Thymus (tissue), 14 donors: ENCODE measurements at places on chromosomes 7 and 10. TPM values are rescaled to one million over a fixed set of nuclear protein-coding genes. Genes with fewer than 3 reads are reported as not detected.

Gene ARHGEF5
- polyA plus RNA-seq: 5.6 TPM

GRCh38 chr7:74514131-74514591 lies 60.5 kb downstream of the GTF2IRD1 start:
- no peak for DNase-seq

Gene PTPRN2
- 1.9 TPM for polyA plus RNA-seq

Gene CSTF2T
- polyA plus RNA-seq: 23.9 TPM

- no peak for DNase-seq
Observed at GRCh38 chr10:22271786-22272185, 44.4 kb upstream of the COMMD3 start.

- no peak for DNase-seq
Observed at GRCh38 chr7:125847055-125847454, 917.4 kb upstream of the POT1 start.

DNA sequence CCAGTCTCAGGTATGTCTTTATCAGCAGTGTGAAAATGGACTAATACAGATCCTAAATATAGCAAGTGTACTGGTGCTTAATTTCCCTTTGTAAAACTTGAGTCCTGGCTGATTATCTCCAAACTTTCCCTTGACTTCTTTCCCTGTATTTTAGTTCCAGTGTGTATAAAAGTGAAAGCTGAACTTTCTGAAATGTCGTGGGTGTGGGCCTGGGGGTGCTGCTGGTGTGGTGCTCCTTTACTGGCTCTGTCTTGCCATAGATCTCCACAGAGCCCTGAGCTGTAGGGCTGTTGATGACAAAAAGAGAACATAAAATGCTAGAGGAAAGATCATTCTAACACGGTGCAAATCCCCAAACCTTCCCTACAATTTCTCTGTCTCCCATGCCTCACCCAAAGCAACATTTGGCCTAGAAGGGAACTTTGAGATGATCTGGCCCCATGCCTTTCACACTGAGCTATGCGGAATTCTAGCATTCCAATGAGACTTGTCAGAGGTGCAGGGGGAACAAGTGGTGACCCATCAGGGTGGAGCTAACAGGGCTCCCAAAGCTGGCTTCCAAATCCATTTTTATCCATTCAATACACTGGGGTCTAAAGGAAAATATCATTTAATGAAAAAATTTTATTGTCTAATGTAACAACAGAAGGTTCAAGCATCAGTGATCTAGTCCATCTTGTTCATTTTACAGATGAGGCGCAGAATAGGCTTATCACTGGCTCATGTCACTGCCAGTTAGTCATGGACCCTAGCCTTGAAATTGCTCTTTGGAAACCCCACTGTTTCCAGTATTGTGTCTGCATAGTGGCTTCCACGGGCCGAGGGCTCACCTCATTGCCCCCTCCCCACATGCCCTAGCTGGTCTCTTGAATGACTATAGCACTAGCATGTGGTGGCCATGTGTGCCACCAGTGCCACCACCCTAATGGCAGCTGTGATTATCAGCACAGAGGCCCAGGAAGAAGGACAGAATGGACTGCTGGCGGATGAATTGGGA lies 1000.9 kb downstream of the LRMDA start:
- DNase-seq: no peak

GRCh38 chr10:24279166-24279565 lies 70.2 kb downstream of the KIAA1217 start:
- DNase-seq: no peak

DNA sequence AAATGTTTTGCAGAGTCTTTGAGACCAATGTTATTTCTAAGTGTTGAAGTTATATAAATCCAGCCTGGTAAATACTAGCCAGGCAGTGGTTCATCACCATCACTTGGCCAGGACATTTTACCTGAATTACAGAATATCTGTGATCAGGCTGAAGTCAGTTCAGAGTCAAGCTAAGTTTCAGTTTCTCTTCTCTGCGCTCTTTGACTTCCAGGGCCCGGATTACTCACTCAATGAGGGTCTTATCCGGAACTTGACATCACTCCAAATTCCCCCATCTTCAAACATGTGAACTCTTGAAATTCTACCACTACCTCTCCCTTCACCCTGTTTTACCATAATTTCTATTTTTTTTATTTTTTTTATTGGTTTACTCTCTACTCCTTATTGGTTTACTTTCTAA lies 36.6 kb upstream of the CCAR1 start:
- no peak for DNase-seq

Gene CYTH3
- polyA plus RNA-seq: 6.3 TPM

DNA sequence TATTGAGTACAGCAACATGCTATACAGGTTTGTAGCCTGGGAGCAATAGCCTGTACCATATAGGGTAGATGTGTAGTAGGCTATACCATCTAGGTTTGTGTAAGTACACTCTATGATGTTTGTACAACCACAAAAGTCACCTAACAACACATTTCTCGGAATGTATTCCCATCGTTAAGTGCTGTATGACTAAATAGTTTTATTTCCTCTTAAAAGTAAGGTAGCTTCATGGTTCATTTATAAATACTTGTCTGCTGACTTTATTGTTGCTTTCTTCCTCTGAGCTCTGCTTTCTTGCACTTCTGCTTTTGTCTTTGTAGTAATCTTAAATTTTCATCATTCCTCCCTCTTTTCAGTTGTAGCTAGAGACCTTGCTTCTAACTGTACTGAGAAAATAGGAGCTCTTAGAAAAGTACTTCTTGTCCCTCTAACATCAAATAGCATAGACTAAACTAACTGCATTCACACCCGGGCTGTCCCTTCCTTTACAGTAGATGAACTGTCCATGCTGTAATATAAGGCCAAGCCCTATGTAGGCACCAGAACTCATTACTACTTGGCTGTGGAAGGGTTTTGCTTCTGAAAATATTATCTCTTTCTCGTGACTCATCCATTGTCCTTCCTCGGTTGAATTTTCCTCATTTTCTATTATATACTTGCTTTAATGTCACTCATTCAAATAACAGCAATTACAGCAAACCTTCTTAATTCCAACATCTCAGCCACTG lies 55.4 kb upstream of the FAM3C start:
- no peak for DNase-seq

Gene SPDYE8
- 0.07 TPM for polyA plus RNA-seq

Gene TRPV5
- 0.02 TPM for polyA plus RNA-seq

Gene SPDYE2
- polyA plus RNA-seq: 0.05 TPM

Gene GPC2
- polyA plus RNA-seq: 8.5 TPM

Gene TLX1
- polyA plus RNA-seq: 0.27 TPM

DNA sequence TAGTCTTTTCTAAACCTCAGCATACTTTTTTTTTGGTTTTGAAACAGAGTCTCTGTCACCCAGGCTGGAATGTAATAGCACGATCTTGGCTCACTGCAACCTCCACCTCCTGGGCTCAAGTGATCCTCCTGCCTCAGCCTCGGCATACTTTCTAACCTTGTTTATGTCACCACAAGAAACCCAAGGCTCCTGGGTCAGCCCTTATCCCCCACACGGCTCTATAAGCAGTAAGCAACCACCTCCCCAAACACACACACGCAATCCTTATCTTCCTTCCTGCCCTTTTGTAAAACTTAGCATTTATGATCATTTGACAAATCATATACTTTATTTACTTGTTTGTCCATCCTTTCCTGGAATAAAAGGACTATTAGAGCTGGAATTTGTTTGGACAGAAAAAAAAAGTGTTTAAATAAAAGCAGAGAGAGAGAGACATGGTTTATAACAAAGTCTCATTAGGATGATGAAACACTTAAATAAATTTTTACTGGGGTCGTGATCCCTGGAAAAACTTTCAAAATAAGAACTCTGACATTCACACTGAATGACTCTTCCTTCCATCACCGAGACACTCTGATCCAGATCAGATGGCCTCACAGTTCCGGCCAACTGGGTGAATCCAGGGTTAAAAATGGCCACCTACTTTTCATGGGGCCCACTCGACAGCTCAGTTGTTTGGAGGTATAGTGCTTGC lies 72.7 kb upstream of the PIK3CG start:
- no peak for DNase-seq

DNA sequence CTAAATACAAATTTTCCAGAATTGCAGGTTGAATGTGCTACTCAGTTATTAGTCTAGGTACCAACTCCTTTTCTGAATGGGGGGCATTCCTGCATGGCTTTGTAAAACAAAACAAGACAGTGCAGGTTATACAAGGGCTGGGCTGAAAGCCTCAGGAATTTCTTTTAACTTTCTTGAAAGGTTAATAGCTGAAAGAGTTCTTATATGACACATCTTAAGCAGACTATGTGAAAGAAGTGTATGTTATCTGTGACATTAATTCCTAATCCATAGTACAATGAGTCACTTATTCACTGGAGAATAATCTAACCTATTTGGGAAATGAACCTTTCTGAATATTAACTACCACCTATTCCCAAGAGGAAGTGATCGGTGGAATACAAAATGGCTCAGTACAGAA lies 115.6 kb upstream of the FAM133B start:
- no peak for DNase-seq

DNA sequence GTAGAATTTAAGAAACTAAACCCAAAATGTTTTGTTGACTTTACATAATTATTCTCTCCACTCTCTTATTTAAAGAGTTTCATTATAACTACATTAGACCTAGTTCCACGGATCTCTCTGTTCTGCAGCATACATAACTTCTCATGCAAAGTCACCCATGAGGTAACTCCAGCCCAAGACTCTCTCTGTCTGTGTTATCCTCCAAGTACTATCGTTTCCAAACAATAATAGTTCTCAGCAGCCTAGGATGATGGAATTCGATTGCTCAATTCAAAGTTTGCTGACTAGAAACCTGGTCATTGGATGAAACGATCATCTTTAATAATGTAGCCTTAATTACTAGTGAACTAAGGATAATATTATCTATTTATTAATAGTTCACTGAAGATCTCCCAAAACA lies 203.1 kb upstream of the PTN start:
- no peak for DNase-seq

Gene CLCN1
- 0.57 TPM for polyA plus RNA-seq

Gene CALY
- polyA plus RNA-seq: 0.21 TPM

DNA sequence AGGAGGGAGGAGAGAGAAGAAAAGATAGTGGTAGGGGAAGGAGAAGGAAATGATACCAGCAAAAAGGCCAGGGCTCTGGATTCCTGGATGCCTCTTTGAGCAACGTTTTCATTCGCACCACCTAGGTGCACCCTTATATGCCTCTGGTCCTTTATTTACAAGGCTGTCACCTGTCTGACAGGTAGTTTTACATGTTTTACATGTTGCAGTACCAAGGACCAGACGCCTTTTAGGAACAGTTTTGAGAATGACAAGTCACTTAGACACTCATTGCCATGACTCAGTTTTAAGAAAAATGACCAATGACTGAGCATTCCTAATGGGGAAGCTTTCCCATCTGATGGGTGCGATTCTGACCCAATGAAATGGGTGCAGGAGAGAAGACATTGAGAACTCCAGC lies 119.8 kb downstream of the GLI3 start:
- no peak for DNase-seq

Gene METTL27
- 1.3 TPM for polyA plus RNA-seq

DNA sequence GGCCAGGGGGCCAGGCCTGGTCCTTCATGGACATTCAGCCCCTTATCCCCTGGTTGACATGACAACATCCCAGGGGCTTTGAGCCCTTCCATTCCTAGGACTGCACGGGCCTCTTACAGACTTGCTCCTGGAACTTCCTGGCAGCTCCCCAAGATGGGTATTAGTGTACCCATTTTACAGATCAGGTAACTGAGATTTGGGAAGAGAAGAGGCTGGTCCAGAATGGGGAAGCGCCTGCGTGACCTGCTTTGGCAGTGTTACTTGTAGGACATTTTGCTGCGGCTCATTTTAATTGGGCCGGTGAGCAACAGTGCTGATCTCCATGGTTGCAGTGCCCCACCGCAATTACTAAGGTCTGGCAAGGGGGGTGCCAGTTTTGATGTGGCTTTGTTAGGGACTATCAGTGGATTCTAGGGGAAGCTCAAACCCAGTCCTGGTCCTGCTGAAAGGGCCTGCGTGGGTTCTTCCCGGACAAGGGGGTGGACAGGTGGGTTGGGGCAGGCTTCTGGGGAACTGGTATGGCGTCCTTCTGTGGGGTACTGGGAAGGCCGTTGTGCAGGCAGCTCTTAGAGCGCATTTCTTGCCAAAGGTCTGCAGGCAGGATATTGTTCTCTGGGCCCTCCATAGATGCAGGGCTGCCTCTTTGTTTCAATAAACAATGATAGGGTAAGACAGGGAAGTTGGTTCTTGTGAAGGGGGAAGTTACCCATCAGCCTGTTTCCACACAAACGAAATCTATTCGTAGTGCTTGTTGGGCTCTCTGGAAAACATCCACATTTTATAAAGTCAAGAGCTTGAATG lies 137.6 kb downstream of the RGS10 start:
- no peak for DNase-seq

GRCh38 chr10:85508159-85508558 lies 858.4 kb downstream of the GRID1 start:
- DNase-seq: no peak

- no peak for DNase-seq
Observed at GRCh38 chr7:112995059-112995824, 91.4 kb downstream of the GPR85 start.

Gene PVRIG
- polyA plus RNA-seq: 30.7 TPM

- DNase-seq: no peak
Observed at GRCh38 chr10:80609331-80609730, 71.6 kb downstream of the SH2D4B start.

Gene IQUB
- 0.32 TPM for polyA plus RNA-seq

GRCh38 chr10:27635699-27636270 lies 109.8 kb downstream of the MKX start:
- DNase-seq: no peak

DNA sequence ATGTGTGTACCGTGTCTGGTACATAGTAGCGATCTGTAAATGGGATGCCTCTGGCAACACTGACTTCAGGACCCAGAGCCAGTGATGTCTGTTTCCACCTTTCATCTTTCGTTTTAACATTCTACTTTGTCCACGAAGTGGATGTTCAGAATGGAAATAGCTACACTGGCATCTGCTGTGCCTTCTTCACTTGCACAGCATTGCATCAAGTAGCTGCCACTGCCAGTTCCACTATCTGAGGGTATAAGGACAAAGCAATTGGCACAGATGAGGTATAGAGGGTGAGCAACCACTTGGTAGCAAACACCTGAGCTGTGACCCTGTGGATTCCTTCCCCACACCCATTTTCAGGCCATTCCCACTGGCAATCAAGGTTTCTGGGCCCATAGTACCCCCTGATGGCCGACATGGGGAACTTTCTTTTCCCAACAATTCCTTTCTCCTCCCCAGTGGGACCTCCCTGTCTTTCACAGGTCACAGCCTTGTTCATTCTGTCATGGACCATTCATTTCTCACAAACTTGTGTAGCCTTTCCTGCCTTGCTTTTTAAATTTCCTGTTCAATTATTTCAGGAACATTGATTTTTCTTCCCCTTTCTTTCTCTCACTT lies 4.0 kb downstream of the ITGA8 start:
- no peak for DNase-seq

DNA sequence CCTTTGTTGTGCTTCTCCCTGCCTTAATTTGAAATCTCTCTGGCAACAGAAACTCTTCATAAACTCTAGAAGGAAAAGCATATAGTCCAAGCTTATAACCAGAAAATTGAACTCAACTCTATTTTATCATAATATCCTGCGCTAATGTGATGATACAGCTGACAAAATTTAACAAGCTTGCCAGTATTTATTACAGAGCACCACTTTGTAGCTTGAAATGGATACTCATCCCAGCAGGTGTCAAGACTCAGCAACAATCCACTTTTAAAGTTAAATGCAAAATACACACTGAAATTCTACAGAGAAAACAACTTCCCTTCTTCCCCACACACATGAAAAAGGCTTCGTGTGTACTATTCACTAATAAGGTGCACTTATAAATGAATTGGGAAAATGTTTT lies 228.9 kb downstream of the AGMO start:
- DNase-seq: no peak

- DNase-seq: no peak
Observed at GRCh38 chr7:98303906-98304305, 22.4 kb downstream of the BRI3 start.

Gene SUN3
- 1.3 TPM for polyA plus RNA-seq

GRCh38 chr10:62050893-62051433 lies 149.5 kb downstream of the ARID5B start:
- no peak for DNase-seq

Gene SFTPA1
- polyA plus RNA-seq: 6.4 TPM
